ENCODE measurements at places on chromosomes 2 and 18.

DNA sequence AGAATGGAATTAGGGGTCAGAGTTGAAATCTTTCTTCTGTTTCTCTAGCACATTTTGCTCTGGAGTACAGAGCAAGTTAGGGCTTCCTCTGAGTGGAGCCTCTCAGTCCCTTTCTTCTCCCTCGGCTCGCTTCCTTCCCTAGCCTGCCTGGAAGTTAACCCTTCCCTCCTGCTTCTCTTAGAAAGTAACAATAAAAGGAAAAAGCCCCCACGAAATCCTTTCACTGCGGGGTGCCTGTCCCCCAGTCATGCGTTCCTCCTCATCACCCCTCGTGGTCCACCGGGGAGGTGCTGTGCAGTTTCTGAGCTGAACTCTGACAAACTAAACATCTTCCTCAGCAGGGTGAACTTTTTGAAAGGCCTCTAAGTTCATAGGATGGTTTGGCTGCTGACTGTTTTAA is 2.0 kb downstream of the IGFBP2 start:
- no peak for DNase-seq

- no peak for DNase-seq
Observed at GRCh38 chr2:238108423-238109183, 8.5 kb downstream of the ESPNL start.

DNA sequence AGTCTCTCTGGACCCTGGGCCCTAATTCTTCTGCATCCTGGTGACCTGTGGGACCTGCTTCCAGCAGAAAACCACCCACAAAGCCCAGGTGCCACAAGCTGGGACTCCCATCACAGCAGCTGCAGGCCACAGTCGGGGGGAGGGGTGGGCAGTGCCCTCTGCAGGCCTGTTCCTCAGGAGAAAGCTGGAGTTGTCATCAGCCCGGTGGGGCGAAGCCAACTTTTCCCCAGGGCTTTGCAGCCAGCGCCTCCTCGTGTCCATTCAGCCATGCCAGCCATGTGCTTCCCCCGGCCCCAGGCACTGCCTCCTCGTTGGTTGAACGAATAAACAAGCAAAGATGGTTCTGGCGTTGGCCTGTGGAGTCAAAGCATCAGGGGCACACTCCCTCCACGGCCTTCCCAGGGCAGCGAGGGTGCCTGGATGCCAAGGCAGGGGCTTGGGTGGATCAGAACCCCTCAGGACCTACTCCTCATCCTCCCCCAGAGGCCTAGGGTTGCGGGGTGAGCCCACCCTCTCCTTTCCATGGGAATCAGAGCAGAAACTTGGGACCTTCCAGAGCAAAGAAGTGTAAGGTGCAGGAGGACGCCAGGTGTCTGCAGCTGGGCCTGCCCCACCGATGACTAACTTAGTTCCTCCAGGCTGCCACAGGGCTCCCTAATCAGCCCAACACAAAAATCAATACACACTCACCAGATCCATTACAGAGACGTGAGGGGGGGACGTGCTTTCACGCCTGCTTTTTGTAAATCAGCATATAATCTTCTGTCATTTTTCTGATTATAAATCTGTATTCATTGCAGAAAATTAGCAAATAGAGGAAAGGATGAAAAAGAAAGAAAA is 75.7 kb upstream of the RAB6C start:
- DNase-seq: no peak

DNA sequence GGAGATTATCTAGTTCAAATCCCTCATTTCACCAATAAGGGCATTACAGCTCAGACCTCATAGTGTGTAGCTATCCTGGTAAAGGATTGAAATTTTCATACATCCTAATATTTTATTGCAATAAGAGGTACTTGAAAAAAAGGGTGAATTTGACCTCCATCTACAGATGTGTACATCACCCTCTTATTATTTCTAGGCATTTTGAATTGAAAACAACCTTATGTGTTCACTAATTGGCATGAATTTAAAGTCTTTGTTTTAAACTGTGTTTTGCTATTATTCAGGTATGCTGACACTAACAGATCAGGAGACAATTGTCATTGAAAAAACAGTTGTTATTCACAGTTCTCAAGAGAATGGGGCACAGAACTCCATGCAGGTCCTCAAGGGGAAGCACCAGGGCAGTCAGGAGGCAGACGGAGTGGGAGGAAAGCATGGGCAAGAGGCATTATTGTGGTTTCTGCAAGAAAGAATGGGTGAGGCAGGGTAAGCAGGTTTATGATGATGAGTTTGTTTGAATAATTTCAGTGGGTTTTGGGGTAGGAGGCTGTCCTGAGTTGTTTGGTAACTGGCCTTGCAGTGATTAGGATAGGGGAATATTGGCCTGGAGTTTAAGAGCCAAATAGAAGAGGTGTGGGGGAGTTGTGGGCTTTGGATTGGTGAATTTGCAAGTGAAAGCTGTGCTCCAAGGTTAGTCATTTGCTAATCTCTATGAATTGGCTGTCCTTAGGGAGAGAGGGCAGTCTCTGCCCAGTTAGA is 194.6 kb downstream of the GPD2 start:
- no peak for DNase-seq

DNA sequence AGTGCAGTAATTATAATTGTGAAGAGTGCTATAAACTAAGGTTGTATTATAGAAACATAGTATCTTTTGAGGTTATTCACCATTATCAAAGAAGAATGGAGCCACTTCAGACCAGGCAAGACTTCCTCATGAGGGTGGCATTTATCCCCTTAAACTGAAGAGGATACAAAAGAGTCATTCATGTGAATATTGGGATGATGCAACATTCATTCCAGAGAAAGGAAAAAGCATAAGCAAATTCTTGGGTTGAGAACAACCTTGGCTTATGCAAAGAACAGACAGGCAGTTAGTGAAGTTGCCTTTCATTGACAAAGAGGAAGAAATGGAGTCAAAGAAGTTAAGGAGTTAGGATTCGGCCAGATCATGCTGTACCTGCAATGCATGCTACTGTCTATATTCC is 682.5 kb downstream of the MBD2 start:
- DNase-seq: no peak

GRCh38 chr2:161733025-161733424 is 108.8 kb downstream of the SLC4A10 start:
- DNase-seq: no peak

- no peak for DNase-seq
Observed at GRCh38 chr18:41992066-41992465, 37.0 kb downstream of the PIK3C3 start.

DNA sequence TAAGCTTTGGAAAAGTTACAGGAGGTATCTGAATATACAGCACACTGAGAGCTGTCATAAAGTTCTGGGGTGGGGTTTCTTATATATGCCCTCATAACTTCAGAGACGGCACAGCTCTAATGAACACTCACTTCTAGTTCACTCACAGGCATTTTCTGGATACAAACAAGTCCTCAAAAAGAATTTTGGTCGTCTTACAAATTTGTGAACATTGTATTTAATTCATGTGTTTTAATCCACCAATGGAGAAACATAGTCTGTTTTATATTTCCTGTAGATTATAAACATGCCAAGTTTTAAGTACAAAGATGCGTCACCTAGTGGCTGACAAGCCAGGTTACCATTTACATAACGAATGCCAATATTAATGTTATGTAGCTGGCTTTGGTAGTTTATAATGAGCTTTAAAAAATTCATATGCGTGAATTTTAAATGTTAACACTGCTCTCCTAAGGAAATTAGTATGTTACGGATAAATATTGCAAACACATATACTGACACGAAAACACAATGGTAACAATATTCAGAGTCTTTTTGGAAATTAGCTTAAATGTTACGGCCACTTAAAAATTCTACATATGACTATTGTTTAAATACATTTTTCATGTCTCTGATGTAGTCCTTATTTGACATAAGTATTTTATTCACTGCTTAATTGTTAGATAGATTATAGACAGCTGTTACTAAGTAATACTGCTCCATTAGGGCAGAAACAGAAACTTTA is 2.5 kb downstream of the COL3A1 start:
- no peak for DNase-seq

DNA sequence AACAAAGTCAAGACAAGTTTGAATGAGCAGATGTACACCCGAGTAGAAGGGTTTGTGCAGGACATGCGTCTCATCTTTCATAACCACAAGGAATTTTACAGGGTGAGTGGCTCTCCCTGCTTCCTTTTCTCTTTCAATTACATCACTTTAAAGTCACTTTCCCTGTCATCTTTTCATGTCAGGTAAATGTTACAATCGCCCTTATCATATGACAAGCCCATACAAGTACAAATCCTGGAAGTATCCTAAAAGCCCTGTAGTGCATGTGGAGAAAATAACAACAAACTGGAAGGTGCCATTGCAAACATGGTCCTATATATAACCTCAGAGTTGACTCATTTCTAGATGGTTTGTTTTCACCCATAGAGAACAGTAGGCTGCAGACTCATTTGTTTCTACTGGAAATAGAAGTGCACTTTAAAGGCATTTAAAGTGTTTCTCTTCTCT is 126.0 kb downstream of the SP100 start:
- DNase-seq: peak; percentile 65

GRCh38 chr2:181046833-181047232 is 66.4 kb downstream of the UBE2E3 start:
- no peak for DNase-seq

- DNase-seq: no peak
Observed at GRCh38 chr18:45325778-45326177, 289.5 kb upstream of the SLC14A2 start.

DNA sequence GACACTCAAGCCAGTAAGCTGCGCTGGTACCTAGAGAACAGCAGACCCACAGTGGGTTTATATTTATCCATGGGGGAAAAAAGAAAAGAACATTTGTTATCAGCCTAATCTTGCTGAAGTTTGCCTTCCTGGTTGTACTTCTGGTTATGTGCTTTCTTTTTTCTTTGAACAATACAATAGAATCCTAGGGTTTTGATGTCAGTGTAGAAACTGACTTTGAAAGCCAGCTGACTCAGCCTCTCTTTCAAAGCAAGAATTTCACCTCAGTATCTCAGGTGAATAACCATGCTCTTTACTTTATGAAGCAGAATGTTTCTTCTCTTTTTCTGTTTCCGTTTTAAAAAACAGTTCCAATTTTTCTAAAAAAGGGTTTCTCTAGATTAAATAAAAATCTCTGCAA is 78.4 kb downstream of the CD8B2 start:
- no peak for DNase-seq

- no peak for DNase-seq
Observed at GRCh38 chr2:29278966-29279365, 163.8 kb downstream of the CLIP4 start.

DNA sequence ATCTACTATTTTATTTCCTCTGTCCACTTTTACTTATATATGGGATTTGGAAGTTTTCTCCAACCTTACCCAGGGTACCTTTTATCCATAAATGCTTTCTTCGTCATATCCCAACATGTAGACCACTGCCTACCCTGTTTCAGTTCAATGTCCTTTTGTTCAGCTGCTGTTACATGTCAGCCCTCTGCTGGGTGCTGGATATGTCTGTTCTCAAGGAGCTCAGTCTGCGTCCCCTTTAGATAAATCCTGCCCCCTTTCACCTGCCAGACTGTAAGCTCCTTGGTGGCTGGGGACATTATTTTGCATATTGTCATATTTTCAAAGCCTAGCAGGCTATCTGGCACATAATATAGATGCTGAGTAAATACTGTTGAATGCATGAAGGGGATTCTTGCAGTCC is 53.2 kb downstream of the NEMP2 start:
- no peak for DNase-seq

DNA sequence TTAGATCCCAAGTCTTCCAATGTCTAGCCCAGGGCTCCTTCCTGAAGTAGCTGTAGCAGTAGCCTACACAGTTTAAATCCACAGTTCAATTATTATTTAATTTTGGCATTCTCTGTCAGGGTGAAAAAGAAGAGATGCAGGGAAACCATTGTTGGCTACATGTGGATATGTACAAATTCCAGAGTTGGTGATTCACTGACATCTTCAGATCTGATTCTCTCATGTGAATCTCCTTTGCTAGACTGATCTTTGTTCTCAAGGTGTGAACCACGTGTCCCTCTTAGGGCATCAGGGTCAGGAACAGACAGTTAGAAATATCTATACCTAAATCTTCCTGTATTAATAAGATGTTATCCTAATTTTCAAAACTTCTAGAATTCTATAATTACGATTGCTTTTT is 36.7 kb downstream of the ADCYAP1 start:
- DNase-seq: no peak

- peak; percentile 24 for DNase-seq
Observed at GRCh38 chr2:101473911-101474701, 806 bp downstream of the RFX8 start.

DNA sequence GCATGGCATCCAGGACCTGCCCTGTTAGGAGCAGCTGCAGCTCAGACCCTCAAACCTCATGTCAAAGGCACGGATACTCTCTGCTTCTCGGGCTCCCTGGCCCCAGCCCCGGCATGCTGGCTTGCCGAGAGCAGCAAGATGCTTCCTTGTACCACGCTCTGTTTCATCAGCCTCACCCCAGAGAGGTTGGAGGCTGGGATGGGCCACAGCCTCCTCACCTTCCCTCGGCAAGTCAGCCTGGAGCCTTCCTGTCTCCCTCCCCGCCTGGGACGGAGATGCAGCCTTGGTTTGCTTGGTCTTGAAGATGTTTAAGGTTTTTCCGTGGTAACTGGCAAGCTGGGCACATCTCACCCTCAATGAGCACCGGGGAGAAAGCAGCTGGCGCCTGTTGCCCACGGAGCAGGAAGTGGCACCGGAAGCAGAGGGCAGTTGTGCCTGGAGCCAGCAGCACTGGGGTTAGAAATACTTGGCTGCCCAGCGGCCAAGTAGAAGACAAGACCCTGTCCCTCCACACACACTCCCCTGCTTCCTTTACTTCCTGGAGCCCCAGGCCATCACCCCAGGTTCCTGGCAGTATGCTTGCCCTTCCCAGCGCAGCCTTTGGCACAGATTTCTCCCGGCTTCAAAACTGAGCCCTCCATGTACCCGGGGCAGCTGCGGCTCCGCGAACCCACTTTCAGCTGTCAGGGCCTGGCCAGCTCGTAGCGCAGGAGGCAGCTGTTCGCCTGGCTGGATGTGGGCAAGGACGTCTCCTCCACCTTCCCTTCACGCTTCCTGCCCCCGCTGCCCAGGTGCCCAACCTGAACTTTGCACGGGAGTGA is 17.4 kb downstream of the FBLN7 start:
- no peak for DNase-seq

- DNase-seq: no peak
Observed at GRCh38 chr2:179434357-179434756, 169.7 kb upstream of the SESTD1 start.

DNA sequence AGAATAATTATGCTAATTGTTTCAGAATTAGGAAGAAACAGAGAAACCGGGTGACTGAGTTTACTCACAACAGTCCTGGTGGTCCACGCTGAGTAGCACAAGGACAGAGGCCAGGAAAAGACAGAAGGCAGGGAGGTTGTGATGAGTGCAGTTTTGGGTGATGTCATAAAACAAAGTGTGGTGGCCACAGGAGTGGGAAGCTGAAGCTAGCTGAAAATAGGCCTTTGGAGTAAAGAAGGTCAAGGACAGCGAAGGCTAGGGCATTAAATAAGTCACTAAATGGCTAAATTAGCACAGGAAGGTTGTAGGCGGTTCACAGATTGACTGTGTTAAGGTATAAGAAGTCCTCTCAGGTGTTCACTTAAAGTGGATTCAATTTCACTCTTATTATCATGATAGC is 120.9 kb upstream of the TTN start:
- DNase-seq: no peak

- DNase-seq: no peak
Observed at GRCh38 chr2:69208023-69208595, 178.9 kb downstream of the GFPT1 start.

All from mammary epithelial cell (primary cell).